ENCODE measurements at places on chromosomes 12 and 14.

GRCh38 chr14:23641915-23642588 is 5.9 kb downstream of the DHRS2 start:
- DNase-seq, result no peak

GRCh38 chr12:101375573-101375972 is 32.0 kb downstream of the ARL1 start:
- no peak for DNase-seq

DNA sequence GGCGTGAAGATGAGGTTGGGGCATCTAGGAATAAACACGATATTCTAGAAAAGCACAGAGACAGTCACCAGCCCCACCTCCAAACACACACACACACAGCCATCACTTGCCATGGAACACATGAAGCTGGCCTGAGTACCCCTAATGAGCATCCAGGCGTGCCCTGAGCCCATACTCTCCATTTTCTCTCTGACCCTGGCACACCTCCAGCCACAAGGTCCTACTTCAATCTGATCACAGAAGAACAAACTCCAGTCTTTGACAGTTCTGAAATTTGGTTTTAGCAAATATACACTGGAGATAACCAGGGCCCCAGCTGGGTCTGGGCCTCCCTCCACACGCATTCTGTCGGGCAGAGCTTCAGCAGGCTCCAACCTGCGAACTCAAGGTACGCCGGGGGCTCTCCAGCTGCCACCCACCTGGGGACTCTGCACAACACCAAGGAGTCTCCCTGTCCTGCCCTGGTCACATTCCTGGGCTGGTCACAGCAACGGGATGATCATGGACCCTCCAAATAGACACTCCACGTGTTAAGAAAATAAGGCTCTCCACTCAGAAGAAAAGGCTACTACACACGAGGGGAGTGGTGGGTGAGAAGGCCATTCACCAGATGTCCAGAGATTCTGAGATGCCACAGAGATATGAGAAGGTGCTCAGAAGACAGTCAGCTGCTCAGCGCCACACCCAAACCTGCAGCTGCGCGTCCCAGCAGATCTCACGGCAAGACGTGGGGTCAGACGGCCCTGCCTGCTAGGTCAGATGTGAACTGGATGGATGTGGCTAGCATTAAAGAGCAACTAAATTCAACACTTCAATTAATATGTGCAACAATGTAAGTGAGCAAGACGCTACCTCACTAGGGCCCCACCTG is 57.0 kb upstream of the PNMA1 start:
- no peak for DNase-seq

DNA sequence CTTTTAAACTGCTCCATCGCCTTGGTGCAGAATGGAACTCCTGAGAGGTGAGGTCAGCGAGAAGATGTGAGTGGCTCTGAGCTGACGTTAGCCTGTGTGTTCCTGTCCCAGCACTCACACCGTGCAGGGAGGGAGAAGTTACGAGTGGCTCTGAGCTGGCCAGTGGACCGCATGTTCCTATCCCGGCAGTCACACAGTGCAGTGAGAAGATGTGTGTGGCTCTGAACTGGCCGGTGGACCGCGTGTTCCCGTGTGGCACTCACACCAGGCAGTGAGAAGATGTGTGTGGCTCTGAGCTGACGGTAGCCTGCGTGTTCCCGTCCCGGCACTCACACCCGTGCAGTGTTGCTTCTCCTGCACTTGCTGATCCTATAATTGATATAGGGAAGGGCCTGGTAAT is 59.9 kb downstream of the VCPKMT start:
- no peak for DNase-seq

DNA sequence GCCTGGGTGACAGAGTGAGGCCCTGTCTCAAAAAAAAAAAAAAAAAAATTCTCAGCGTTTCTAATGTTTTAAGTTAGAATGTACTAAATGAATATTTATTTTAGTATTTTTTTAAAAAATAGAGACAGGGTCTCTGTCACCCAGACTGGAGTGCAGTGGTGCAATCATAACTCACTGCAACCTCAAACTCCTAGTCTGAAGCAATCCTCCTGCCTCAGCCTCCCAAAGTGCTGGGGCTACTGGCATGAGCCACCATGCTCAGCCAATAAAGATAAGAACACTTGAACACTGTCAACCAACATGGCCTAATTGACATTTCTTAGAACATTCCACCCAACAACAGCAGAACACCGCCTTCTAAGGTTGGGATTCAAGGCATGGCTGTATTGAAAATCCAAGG is 5.1 kb upstream of the DYNC1H1 start:
- DNase-seq, result no peak

GRCh38 chr12:12428047-12428446 is 71.2 kb downstream of the BORCS5 start:
- DNase-seq, result no peak

DNA sequence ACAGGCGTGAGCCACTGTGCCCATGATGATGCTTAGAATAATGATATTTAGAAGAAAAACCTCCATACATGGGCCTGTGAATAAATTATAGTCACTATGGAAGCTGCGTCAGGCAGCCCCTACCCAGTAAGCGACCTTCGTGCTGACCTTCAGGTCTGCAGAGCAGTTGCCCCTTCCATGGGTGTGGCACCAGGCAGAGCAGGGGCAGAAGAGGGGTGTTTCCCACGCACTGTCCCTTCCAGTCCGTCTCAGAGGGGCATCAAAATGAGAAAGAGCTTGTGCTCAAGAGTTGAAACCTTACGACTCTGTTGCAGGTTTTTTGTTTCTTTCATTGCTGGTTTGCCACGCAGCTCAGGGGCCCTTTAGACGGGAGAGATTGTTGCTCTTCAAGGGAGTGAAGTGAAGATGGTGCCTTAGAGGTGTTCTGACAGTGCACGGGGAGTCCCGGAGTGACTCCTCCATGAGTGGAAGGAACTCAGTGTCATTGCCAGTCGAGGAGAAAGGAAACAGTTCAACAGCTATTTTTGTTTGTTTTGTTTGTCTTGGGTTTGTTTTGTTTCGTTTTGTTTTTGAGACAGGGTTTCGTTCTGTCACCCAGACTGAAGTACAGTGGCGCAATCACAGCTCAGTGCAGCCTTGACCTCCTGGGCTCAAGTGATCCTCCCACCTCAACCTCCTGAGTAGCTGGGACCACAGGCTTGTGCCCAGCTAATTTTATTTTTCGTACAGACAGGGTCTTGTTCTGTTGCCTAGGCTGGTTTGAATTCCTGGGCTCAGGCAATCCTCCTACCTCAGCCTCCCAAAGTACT is 13.9 kb downstream of the CKB start:
- DNase-seq, result no peak

DNA sequence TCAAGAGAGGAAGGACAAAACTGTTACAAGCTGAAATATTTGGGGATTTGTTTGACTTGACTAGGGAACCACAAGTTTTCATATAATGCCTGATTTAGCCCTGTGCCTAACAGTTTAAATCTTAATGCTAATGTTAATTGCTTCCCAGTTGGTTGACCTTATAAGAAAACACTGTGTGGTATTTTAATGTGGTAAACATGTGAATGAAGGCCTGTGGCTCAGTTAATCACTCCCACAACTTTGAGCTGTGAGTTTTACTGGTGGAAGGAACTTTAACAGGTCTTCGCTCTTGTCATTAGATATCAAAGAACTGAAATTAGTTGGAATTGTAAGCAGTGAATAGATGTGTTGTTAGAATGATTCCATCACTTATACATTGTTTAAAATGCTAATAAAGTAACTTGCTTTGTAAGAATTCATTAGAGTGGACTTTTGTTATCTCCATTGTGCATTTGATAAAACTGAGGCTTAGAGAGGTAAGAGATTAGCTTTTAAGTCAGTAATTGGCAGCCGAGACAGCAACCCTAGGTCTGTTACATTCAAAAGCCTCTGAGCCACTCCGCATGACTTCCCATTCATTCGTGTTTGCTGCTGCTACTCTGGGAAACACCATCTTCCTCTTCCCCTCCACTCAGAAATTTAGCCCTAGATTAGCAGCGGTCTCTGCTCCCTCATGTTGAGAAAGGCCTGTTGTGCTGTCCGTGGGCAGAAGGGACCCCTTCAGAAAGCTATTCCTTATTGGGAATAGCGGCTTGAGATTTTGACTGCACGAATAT is 1.0 kb upstream of the TBK1 start:
- DNase-seq, result no peak

DNA sequence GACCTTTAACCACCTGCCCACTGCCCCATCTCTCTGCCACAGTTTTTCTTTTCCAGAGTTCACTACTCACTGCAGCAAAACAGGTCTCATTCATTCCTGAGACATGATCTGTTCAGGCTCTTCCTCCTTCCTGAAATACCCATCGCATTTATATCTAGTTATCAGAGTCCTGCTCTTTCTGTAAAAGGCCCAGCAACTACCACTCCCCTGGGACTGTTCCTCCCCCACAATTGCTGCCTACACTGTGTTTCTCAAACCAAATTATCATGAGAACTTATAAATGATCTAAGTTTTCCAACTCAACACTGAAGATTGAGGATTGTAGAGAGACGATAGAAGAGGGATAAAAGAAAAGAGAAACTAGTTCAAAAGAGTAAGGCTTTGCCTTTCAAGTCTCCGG is 40.8 kb upstream of the EPS8 start:
- DNase-seq, result no peak

DNA sequence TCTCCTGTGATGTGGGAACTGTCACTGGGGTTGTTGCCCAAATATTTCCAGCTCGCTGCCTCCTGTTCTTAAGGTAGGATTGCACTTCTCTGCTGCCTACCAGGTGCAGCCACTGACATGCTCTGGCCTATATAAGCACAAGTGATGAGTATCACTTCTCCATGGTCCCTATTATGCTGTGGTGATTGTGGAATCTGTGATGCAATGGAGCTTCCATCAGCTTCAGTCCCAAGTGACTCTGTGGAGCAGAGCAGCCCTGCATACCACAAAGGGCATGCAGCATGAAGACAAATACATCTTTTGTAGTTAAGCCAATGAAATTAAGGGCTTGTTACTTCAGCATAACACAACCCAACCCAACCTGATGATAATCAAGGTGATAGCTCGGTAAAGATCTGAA is 43.5 kb downstream of the CKAP4 start:
- DNase-seq, result no peak

DNA sequence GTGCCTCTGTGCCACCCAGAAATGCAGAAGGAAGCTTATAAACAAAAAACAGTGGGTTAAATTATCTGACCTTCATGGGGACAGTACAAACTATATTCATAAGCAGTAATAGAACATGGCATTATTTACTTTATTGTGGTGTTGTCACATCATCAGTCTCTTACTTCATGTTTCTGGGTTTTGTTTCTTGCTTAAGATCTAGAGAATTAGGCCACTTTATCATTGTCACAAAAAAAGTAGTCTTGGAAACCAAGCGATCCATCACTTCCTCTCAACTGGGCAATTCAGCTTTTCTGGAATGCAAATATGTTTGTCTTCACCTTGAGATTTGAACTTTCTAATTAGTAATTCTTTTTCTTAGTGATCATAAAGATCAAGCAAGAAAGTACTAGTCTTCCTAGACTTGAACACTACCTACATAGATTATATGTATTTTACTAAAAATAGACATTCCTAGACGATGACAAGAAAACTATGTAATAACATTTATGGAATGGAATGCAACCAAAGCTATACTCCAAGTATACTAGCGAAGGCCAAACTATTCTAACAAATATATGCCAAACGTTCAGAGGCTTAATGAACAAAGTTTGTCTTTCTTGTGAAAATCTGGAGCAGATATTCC is 363.4 kb downstream of the DAD1 start:
- DNase-seq, result no peak

- no peak for DNase-seq
Observed at GRCh38 chr14:102407258-102407657, 44.5 kb downstream of the TECPR2 start.

DNA sequence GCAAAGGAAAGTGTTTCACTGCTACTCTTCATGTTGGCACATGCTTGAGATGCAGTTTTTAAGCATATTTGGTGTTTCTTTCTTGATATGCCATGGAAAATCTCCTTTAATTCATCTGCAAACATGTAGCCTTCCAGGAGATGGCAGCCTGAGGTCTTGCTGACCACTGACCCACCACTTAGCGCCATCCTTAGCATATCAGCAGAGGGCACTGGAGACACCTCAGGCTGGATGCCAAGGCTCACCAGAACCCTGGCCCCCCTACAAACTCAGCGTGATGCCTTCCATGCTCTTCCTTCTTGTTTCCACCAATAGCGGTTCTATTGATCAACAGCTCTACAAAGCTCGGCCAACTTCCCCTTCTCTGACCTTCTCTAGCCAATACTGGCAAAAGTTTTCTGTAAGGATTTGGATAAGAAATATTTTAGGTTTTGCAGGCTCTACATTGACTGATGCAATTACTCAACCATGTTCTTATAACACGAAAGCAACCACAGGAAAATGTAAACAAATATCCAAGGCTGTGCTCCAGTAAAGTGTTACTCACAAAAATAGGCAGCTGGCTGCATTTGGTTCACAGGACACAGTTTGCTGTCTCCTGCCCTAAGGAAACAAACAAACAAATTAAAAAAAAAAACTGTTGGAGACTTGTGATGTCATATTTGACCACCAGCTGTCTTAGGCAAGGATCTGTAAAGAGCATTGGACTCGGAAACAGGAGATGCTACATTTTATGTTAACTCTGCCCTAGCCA is 209.7 kb downstream of the SLC15A4 start:
- no peak for DNase-seq

- no peak for DNase-seq
Observed at GRCh38 chr14:87696485-87696884, 296.5 kb downstream of the GALC start.

DNA sequence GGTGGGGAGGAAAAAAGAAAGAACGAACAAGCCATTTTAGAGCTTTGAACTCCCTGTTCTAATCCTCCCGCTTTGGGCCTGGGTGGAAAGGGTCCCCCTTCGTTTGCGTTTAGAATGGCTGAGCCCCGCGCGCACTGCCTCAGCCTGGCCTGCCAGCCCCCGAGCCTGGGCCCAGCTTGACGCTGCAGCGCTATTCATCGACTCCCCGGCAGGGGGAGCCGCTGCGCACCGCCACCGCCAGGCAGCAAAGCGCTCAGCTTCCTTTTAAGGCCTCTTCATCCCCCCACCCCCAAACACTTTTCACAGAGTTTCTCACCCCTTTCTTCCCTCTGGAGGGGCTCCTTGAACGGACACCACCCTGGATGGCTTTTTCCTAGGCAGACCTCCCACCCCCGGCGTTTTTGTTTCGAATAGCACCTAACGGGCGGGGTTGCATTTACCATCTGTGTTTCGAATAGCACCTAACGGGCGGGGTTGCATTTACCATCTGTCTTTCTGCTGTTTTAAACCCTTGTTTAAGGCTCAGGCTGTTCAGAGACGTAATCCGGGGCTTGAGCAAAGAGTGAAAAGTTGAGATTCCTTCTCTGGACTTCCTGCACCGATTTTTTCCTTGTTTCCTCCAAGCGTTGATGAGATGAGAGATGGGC is 56.4 kb upstream of the PIWIL1 start:
- DNase-seq, result no peak

- DNase-seq, result no peak
Observed at GRCh38 chr14:90454041-90455000, 57.5 kb downstream of the CALM1 start.

DNA sequence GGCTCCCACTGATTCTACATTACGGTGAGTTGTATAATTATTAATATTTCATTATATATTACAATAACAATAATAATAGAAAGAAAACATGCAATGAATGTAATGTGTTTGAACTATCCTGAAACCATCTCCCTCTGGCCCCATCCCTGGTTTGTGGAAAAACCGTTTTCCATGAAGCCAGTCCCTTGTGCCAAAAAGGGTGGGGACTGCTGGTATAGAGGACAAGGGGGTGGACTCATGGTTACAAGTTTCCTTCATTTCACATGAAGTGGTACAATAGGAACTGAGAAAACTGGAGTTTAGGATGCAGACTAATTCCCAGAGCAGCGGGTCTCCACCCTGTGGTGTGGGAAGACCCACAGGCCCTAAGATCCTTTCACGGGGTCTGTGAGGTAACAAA is 3.0 kb upstream of the C1RL start:
- no peak for DNase-seq

All from esophagus squamous epithelium (tissue), 5 donors.